Fibroblast of skin of back (primary cell): ENCODE measurements at places on chromosomes 6 and 20.

GRCh38 chr20:5390720-5391119 is 74.0 kb upstream of the PROKR2 start:
- DNase-seq, result no peak

DNA sequence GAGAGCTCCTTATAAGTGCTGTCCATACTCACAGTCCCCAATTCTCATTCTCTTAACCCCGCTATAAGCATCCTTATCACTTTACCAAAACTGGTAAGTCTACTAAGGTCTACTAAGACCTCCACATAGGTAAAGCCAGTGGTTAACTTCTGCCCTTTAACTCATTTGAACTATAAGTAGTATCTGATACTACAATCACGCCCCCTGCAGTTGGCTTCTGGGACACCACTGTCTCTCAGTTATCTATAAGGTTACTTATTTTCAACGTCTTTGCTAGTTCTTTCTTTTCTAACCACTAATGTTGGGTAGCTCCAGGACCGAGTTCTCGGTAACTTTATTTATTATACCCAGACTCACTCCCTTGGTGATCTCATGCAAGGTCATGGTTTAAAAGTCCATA is 142.6 kb downstream of the ARHGAP18 start:
- no peak for DNase-seq

DNA sequence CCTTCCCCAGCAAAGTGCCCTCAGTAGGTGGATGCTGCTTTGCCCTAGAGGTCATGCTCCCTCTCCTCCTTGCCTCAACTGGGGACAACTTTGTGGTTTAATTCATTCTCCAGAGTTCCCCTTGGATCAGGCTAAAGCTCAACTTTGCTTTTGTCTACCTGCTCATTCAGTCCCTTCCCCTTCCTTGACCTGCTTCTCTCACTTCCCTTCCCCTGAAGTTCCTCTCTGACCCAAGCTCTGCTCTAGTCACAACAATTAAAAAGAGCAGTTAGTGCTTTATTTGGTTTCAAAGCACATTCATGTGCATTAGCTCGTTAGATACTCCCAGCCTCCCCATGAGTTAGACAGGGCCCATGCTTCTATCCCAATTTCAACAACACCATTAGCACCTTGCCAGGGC is 71.3 kb downstream of the DZANK1 start:
- no peak for DNase-seq

- DNase-seq, result no peak
Measured at GRCh38 chr20:752291-752690, 16.0 kb downstream of the SLC52A3 start.

GRCh38 chr6:11277275-11278206 is 45.1 kb upstream of the NEDD9 start:
- DNase-seq, result peak; percentile 94

DNA sequence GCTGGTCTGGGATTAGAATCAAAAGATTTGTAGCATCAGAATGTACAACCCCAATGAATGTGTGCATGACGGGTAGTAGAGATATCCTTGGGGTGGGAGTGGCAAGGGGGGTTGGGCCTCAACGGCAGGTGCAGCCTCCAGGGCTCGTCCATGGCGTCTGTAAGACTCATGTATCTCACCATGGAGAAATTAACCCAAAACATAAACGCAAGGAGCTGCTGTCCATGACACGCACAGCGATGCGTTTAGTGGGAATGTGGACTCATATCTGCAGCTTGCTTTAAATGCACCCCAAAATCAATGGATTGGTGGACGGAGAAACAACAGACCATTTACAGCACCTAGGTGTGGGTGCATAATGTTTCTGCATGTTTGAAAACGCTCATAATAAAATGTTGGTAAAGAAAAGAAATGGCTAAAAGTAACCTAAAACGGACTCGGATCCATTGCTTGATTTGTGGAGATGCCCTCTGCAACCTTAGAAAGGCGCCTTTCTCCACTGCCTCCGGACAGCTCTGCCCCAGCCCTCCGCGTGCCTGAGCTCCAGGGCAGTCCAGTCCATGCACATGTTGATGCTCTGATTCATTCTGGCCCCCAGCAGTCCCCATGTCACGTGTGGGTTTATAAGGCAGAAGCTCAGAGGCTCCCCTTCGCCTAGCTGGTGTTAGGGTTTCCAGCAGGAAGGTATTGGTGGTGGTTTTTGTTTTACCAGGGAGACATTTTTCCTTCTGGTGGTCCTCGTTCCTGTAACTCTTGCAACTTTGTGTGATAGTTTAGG is 24.5 kb downstream of the PYGB start:
- no peak for DNase-seq

- no peak for DNase-seq
Measured at GRCh38 chr20:25126204-25127029, 44.5 kb upstream of the VSX1 start.

DNA sequence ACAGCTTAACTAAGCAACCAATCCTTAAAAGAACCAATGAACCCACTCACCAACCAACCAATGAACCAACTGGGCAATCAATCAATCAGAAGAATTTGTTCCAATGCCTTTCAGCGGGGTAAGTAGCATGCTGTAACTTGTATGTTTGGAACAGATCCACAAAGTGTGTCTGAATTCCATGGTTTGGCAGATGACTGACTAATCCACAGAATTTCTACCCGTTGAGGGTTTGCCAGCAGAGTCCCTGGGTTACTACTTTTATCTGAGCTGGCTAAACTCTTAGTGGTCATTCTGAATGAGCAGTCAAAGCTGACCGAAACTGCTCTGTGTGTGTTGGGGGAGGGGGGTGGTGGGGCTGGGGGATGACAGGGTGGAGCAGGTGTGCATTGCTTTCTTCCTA is 125.0 kb upstream of the JAG1 start:
- DNase-seq, result peak; percentile 59

- DNase-seq, result no peak
Measured at GRCh38 chr20:49140411-49140810, 47.7 kb downstream of the STAU1 start.

DNA sequence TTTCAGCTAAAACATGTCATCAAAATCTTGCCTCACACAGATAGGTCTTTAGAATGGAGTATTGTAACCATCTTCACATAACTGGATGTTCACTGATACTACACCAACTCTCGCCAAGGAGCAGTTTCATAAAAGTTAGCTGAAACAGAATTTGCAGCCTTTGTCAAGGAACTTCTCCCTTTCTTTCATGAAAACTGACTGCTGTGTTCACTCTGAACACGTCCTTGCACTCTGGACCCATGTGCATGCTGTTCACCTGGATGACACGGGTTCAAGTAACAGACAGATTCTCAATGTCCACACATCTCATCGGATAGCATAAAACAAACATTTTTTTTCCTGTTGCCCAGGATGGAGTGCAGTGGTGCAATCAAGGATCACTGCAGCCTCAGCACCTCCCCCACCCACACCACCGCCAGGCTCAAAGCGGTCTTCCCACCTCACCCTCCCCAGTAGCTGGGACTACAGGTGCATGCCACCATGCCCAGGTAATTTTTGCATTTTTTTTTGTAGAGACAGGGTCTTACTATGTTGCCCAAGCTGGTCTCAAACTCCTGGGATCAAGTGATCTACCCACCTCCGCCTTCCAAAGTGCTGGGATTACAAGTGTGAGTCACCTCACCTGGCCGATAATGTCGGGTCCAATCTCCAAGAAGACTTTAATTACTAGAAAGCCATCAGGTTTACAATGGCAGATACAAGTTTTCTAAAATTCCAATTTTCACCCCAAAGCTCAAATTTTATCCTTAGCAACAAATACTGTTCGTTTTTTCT is 9.4 kb downstream of the DIDO1 start:
- no peak for DNase-seq

GRCh38 chr6:35351422-35351821 is 9.1 kb downstream of the PPARD start:
- DNase-seq, result no peak

DNA sequence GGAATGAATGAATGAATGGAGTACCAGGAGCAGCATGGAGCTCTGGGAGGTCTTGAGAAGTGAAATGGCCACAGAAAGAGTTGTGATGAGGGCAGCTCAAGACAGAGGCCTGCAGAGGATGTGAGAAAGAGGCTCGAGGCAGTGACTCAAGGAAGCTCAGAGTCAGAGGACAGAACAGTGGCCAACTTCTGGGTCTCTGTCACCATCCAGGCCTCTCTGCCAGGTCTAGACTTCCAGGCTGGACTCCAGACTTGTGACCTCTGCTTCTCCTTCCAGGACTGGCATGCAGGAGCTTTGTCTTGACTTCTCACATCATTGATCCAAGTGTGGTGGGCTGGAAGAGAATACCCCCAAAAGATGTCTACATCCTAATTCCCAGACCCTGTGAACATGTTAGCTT is 119.8 kb downstream of the TOX2 start:
- no peak for DNase-seq

- DNase-seq, result no peak
Measured at GRCh38 chr20:52213995-52214394, 22.4 kb upstream of the ZFP64 start.

GRCh38 chr20:23334111-23334510 is 16.5 kb upstream of the NXT1 start:
- DNase-seq, result no peak

DNA sequence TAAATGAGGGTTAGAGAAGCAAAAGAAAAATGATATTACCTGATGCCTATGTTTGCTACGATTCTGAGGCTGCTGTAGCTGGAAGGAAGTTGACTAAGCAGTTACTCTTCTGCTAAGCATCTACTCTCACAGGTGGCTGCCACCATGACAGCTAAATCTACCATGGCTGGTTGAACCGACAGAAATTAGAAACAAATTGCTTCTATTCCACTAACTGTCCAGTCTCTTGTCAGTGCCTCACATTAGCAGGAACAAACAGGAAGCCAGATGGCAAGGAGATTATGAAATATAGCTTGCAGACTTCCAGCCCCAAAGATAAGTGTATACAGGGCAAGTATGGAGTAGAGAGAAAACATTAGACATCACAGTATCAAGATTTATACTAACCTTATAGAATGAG is 59.4 kb upstream of the TMEM200A start:
- no peak for DNase-seq

- no peak for DNase-seq
Measured at GRCh38 chr6:84772428-84773132, 8.2 kb upstream of the TBX18 start.

- no peak for DNase-seq
Measured at GRCh38 chr6:30750379-30750668, 6.0 kb upstream of the IER3 start.

DNA sequence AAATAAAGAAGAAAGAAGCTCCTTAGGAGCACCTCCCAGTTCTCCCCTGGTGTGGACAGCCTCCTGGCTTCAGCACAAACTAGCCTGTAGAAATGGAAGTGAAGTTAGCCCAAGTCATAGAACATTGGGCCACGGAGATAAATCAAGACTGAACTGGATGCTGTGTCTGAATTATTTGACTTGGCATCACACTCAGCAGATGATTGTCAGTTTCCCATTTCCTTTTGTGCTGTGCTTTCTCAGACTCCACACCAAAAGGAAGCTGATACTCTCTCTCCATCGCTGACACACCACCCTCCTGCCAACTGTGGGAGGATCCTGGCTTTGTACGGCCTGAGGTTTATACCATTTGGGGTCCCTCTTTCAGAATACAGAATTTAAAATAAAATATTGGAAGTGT is 209.8 kb downstream of the TFAP2A start:
- DNase-seq, result no peak

DNA sequence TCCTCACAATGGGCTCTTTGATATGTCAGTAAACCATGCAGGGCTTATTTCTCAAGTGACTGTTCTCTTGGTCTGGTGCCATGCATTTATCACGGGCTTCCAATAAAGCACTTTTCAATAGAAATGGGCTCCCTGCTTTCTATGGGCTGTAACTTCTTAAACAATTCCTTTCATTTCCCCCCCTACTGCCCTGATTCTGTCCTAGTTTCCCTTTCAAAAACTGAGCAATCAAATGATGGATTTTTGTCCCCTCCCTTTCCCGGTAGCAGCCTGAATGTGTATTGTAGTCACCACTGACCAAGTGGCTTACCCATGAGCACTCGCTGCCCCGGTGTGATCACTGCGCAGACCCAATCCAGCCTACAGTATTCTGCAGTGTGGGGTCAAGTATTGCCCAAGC is 13.9 kb downstream of the RPS10 start:
- no peak for DNase-seq

DNA sequence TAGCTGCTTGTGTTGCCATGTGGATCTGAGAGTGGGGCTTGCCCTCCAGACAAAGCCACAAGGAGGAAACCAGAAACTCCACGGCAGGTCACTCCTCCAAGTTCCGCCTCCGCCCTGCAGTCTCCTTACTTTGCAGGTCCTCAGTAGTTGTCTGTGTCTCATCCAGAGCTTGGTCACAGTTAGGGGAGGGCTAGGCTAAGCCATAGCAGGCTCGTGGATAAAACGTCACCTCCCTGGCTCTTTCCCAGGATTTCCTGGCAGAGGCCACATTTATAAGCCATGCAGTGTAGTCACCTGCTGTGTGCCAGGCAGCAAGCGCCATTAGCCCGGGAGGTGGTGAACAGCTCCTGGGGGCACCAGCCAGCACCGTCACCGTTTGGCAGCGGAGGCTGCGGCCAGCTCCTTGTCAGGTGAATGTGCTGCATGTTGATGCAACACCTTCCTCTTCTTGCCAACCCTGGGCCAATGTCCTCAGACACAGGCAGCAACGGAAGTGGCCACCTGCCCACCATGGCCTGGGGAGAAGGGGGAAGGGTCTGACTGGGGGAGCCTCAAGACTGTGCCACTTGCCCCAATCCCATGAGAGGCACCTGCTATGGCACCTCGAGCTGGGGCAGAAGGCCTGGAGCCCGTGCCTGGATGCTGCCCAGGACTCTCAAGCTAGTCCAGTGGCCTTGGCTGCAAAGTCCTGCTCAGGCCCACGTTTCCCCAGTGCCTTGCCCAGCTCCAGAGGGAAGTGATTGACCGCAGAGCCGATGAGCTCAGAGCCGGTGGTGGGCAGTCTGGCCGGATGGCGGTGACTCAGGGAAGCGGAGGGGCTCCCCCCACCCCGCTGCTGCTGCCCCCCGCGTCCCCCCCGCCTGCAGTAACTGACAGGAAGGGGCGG is 39.0 kb upstream of the SLCO4A1 start:
- DNase-seq, result no peak

DNA sequence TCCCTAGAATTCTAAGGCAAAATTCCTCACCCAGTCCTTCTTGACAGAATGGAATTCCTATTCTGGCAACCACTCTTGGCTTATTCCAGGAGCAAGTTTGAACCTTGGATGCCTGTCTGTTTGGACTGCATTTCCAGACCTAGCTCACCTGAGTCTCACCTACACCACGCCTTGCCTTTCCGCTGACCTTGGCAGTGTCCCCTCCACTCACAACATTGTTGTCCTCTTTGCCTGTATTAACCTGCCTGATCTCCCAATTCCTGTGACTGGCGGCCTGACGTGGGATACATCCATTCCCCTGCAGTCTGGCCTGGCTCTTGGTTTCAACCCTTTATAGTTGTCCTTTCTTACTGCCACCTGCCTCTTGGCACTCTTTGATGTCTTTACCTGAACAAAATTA is 281.4 kb upstream of the SOX4 start:
- no peak for DNase-seq

DNA sequence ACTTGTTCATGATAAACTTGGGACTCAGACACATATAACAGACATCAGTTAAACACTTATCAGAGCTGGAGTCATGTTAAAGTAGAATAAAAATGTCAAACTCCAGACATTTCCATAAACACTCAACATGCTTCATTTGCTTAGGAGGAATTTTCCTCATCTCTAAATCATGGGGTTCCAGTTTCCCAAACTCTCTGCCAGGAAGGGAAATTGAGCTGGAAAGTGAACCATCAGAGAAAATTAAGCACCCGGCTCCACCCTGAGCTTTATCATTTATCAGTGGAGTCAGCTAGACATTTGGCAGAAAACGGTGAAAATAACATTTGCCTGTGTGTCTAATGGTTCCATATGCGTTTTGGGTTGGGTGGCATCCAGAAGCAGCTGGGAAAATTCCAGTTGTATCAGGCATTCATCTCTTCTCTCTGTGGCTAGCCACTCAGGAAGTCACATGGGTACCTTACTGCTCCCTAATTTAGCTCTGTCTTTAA is 25.3 kb upstream of the ZNFX1 start:
- DNase-seq, result peak; percentile 47
